ENCODE measurements at places on chromosomes 5 and 9.

DNA sequence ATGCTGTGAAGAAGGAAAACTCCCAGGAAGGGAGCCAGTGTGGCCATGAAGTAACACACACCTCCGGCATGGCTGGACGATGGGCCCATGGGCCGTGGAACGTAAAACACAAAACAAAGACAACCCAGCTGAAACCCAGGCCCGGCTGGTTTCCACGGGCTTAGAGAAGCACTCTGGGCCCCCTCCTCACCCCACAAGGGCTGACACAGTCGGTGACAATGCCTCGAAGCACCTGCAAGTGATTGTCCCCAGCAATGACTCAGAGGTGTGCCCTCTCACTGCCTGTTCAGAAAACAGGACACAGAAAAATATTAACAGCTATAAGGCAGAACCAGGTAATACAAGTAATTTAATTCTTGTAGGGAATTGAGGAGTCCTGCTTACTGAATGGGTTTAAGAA, 135.3 kb downstream of the ROR2 start:
- no peak for DNase-seq

- DNase-seq = no peak
These were observed 98.0 kb downstream of the ANKH start for GRCh38 chr5:14773588-14773987.

- no peak for DNase-seq
These were observed 24.5 kb downstream of the ERGIC1 start for GRCh38 chr5:172858511-172858989.

DNA sequence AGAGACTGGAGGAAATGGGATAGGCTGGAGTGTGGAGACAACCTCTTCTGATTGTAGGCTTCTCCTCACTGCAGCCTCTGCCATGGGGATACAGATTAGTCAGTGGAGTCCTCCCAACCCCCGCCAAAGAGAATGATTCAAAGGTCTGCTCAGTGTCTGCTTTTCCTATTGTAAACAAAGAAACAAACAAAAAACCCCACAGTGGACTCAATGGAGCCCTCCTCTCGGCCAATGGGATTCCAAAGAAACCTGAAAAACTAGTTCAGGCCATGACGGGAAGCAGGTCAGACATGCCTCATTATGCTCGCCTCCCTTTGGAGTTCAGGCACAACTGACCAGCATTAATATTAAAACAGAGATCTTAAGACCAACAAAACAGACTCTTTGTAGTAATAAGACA, 85.8 kb downstream of the SEC61B start:
- DNase-seq = no peak

GRCh38 chr9:87641067-87641466, 84.9 kb upstream of the CTSL start:
- DNase-seq = no peak

DNA sequence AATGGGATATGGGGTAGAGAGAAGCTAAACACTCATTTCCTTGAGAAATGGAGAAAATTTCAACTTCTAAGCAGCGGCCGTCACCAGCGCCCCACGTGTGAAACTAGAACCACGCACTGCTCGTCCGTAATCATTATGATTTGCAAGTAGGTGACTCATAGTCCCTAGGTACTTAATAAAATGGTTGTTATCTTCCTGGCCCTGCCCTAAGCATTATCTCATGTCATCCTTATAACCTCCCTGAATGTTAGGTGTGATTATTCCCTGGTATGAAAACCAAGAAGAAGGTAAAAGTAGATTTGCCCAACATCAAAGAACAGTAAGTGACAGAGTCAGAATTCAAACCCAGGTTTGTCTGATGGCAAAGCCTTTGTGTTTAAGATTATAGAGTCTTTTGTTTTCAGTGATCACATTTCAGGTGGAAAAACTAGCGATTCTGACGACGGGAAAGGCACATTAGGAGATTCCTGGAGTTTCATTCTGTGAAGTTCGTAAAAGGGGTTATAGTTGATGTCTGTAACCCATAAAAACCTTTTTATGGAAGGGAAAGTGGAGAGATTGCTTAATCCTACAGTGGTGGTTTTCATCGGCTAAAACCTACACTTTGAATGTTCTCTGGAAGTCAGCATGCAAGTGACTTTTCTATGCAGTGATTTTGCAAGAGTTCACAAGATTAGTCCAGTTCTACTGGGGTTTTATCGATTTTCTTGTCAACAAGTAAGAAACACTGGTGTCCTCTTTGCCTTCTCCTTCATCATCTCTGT, 202.9 kb upstream of the WWC1 start:
- DNase-seq = no peak

DNA sequence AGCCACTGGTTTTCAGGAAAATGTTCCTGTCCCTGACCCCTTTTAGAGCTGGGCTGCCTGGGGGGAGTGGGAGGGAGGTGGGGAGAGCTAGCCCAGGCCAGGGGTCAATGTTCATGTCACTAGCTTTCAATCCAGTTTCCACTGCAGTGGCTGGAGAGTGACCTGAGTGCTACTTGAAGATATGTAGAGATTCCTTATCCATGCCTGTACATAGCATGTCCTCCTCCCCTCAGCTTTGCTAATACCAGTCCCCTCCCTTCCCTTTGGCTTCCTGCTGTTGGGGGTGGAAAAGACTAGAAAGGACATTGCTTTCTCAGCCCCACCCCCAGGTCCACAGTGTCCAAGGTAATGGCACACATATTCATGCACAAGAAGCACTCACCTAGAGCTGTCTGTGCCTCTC, 7.8 kb downstream of the DNAJB5 start:
- no peak for DNase-seq

DNA sequence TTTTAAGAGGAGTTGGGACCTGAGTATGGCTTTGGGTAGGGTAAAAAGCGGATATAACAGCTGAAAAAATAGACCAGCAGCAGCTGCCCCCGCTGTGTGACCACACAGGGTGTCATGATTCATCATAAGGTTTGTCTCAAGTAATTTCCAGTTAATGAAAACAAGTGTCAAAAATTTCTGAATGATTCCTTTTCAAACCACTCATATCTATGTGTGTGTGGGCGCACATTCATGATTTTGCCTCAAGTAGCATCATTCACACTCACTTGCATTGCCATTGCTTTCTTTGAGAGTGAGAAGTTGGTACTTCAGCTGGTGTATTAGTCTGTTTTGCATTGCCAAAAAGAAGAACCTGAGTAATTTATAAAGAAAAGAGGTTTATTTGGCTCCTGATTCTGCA, 12.1 kb upstream of the TNFAIP8 start:
- DNase-seq = no peak

GRCh38 chr5:151903243-151903653, 21.4 kb downstream of the GLRA1 start:
- DNase-seq = no peak

- no peak for DNase-seq
These were observed 228.8 kb downstream of the PLK2 start for GRCh38 chr5:58231041-58231440.

GRCh38 chr5:78503958-78504653, 143.7 kb downstream of the SCAMP1 start:
- DNase-seq = no peak

GRCh38 chr5:147912011-147912410, 5.7 kb upstream of the C5orf46 start:
- DNase-seq = no peak

DNA sequence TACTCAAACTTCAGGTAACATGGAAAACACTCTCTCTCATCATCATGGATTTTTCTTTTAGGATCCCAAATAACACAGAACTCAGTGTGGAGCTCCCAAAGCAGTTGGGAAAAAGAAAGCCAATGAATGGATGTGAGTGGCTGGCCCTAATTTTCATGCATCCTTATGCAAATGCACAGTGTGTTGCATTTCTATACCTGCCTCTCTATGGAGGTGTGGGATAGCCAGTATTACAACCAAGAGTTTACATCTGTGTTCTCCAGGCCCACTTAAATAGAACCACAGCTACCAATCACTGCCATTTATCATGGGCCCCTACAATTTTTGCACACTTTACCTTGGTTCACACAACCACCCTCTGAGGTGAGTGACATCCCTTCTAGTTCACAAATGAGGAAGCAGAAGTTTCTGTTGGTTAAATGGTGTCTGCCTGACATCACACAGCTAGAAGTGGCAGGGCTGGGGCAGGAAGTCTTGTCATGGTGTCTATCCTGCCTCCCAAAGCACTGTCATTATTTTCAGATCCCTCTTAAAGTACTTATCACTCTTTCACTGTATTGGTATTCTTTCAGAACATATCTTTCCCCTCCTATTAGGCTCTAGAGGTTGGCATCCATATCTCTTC, 17.3 kb downstream of the MAMDC2 start:
- no peak for DNase-seq

GRCh38 chr9:76018761-76019160, 128.3 kb downstream of the PCSK5 start:
- DNase-seq = no peak

DNA sequence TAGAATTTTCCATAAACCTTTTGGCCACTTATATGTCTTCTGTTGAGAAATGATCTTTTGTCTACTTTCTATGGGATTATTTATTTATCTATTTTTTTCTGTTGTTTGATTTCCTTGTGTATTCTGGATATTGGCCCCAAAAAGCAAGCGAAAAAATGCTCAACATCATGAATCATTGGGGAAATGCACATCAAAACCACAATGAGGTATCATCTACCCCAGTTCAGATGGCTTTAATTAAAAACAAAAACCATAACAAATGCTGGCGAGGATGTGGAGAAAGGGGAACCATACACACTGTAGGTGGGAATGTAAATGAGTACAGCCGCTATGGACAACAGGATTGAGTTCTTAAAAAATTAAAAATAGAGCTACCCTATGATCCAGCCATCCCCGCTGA, 125.0 kb upstream of the LPCAT1 start:
- DNase-seq = no peak

DNA sequence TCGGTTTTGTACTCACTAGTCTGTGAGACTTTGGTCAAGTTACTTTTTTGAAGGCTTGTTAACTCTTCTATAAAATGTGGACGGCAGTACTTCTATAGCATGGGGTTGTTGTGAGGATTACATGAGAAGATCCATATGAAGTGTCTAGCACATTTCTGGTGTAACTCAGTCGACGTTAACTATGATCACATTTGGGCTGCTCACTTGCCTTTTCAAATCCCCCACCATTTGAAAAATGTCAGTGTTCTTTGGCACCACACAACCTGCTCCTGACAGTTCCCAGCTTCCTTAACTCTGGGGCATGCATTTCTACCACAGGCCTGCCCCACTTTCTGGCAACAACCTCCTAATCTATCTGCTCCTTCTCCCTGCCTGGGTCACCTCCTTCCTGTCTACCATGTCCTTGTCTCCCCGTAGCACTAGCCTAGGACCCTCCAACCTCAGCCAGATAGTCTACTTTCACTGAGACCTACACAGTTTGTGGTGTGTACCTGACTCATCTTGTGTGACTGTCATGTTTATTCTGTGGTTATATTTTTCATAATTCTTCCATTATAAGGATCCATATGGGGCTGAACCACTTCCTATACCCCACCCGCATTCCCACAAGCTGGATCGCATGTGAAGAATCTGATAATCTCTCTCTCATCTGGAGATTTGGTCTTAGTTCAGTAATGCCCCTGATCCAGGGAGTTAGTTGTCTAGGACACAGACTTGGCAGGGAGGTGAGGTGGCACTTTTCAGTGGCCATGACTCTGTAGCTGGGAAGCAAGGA, 30.2 kb upstream of the BASP1 start:
- DNase-seq = no peak

DNA sequence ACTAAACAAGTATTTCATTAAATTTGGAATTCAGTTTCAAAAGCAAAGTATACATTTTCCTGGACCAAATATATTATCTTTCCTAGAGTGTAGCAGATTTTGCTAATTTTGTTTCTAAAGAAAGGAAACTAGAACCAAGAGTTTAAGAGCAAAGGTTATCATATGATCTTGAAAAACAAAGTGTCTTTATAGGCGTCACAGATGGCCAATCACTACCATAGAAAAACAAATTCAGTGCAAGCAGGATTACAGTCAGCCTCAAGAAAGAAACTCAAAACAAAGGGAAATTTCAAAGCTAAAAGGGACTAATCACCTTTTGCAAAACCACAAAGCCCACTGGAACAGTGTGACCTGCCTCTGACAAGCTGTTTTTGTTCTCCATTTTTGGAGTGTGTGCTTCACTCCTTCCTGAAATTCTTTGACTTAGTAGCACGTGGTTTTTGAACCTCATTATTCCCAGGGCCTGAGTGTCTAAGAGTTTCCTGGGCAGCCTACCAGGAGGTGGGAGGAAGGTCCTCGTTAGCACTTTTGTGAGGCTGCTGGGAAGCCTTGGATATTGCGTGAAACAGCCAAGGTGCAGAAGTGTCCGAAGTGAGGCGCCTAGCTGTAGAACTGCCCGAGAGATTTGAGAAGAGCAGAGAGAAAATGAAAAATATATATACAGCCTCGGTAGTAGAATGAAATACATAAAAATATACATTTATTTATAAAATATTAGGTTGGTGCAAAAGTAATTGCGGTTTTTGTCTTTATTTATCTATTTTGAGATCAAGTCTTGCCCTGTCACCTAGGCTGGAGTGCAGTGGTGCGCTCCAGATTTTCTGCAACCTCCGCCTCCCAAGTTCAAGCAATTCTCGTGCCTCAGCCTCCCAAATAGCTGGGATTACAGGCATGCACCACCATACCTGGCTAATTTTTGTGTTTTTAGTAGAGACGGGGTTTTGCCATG, 246.1 kb downstream of the MARCHF11 start:
- DNase-seq = no peak

- no peak for DNase-seq
These were observed 136.3 kb downstream of the FOXD1 start for GRCh38 chr5:73312146-73312871.

GRCh38 chr5:18483451-18483850, 849.2 kb downstream of the TAF11L14 start:
- no peak for DNase-seq

- no peak for DNase-seq
These were observed 3.6 kb downstream of the BRIX1 start for GRCh38 chr5:34919077-34919476.

DNA sequence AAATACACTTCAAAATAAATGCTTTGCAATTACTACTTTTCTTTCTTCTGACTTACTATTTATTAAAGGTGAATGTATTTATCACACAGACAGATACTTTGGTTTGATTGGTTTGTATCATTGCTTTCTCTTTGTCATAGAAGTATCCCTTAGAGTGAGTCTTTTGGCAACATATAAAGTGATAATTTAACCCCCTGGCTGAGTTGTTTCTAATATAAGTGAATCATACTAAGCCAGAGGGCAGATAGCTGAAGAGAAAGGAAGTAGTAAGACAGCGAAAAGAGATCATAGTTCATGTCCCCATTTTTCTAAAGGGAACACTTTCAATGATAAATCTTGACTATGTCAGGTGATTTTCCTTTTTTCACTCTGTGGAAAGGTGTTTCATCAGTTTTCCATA, 38.6 kb downstream of the CAMK4 start:
- DNase-seq = no peak

Data from activated CD4-positive, alpha-beta T cell treated with anti-CD3 and anti-CD28 coated beads for 1 hour (primary cell).